Effector memory CD4-positive, alpha-beta T cell (primary cell): ENCODE measurements at places on chromosomes 13 and 19.

- no peak for DNase-seq
Observed at GRCh38 chr19:35369522-35369921, 1.3 kb upstream of the GPR42 start.

- no peak for DNase-seq
Observed at GRCh38 chr13:95540888-95541287, 11.6 kb upstream of the CLDN10 start.

- no peak for DNase-seq
Observed at GRCh38 chr19:31220540-31220939, 128.7 kb downstream of the TSHZ3 start.

- no peak for DNase-seq
Observed at GRCh38 chr19:20662421-20663105, 1.2 kb upstream of the ZNF626 start.

DNA sequence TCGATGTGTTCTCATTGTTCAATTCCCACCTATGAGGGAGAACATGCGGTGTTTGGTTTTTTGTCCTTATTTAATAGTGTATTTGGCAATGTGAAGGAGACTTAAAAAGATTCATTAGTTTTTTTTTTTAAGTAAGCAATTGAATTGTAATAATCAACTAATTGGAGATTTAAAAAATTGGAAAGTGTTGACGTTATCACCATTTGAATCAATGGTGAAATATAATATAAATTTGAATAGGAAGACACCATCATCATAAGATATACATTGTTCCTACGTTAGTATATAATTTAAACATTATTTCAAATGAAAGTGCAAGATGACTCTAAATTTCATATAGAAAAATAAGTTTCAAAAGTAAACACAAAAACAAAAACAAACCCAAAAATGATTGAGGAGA is 2858.1 kb upstream of the PCDH20 start:
- DNase-seq = no peak

GRCh38 chr13:25280396-25280795 is 6.9 kb downstream of the MTMR6 start:
- DNase-seq = no peak

GRCh38 chr13:31982540-31982939 is 49.0 kb upstream of the FRY start:
- no peak for DNase-seq

DNA sequence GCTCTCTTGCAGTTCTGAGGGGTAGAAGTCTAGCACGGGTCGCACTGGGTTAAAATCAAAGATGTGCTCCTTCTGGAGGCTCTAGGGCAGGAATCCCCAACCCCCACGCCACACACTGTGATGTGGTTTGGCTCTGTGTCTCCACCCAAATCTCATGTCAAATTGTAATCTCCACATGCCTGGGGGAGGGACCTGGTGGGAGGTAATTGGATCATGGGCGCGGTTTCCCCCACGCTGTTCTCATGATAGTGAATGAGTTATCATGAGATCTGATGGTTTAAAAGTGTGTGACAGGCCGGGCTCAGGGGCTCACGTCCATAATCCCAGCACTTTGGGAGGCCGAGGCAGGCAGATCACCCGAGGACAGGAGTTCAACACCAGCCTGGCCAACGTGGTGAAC is 26.6 kb upstream of the CALM3 start:
- no peak for DNase-seq

DNA sequence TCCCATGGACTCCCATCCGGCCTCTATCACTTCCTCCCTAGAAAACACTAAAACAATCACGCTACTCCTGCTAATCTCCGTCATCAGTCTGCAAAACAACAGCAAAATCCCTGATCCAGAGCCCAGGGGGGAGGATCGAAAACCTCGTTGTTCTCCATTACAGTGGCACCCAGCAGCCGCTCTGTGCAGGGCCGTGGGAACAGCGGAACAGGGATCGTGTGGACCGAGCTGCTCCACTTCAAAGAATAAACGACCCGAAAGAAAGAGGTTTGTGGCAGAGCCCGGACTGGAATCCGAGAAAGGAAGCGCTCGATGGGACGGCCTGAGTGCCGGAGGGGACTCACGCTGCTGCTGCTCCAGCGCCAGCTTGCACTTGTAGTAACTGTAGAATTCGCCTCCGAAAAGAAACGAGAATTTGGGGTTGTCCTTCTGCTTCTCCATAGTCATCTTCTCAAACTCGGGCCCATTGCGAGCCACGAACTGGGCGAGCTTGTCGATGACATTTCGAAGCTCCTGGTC is 652 bp downstream of the CHERP start:
- DNase-seq = no peak

DNA sequence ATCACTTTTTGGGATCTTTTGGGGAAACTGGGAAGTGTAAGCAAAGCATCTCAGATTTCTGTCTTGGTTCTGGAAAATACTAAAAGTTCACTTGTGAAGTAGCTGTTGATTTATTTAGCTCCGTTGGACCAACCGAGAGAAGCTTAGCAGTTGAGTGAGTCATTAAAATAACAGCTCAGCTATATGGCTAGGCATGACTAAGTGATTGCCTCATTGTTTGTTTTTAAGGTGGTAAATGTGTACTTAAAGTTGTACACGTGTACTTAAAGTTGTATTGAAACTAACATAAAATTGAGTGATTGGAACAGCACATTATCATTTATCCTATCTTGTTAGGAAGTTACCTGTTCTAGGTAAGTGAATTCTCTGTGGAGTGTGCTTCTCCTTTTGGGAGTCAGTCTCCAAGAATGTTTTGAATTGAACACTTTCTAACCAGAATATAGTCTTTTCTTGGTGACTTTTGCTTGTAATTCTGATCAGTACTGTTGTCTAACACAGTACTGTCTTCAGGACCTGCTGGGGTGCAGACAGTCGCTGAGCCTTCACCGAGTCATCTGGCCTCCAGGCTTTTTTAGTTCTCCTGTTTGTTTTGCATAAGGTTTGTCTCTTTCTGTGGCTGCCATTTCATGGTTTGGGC is 2.9 kb upstream of the DCUN1D2 start:
- no peak for DNase-seq

GRCh38 chr13:110005563-110005962 is 219.2 kb upstream of the IRS2 start:
- no peak for DNase-seq

GRCh38 chr19:29376855-29377354 is 148.9 kb upstream of the VSTM2B start:
- DNase-seq = no peak

DNA sequence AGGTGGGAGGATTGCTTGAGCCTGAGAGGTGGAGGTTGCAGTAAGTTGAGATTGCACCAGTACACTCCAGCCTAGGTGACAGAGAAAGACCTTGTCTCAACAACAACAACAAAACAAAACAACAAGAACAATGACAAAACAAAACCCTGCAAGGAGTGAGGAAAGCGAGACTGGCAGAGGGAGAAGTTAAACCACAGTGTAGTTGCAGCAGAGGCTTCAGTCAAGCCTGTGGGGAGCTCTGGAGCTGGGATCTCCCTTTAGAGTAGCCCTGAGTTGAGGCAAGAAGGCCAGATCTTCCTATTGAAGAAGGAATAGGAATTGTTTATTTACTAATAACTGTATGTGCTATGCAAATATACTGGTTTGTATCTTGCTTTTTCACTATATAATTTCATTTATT is 25.3 kb upstream of the RNASEH2B start:
- DNase-seq = no peak

- no peak for DNase-seq
Observed at GRCh38 chr13:23436680-23437079, 3.2 kb upstream of the SACS start.

DNA sequence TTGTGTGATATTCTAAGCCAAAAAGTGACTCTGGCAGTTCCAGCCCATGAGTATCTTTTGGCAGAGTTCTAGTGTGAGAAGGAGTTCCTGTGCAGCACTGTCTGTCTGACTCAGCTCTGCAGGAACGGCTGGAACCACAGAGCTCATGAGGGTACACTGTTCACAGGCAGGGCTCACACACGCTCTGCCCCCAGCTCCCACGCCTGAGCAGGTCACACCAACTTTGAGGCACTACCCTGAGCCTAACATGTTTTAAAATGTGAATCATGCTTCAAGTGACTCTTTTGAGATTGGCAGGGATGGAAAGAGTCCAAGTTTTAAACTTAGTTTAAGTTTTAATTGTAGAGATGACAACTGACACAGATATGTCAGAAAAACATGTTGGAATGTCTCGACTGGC is 1203.3 kb downstream of the UQCRFS1 start:
- DNase-seq = no peak

DNA sequence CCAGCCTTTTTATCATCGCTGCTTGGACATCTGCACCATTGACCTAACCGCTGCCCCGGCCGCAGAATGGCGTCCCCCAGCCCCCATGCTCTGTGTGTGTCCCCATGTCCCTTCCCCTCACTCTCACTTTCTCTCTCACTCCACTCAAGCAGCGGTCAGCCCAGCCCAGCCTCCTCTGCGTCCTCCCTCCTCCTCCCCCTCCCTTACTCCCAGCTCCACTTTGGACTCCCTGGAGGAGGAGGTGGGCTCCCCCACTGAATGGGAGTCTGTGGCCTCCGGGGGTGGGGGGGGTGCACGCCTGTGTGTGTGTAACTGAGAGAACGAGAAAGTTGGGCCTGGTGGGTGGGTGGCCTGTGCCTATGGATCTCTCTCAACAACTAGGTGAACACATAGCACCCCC is 2.2 kb downstream of the MAP2K7 start:
- no peak for DNase-seq

- DNase-seq = no peak
Observed at GRCh38 chr19:30119180-30119908, 177.3 kb downstream of the URI1 start.

- peak; percentile 91 for DNase-seq
Observed at GRCh38 chr19:35740423-35741202, 1.6 kb downstream of the IGFLR1 start.

DNA sequence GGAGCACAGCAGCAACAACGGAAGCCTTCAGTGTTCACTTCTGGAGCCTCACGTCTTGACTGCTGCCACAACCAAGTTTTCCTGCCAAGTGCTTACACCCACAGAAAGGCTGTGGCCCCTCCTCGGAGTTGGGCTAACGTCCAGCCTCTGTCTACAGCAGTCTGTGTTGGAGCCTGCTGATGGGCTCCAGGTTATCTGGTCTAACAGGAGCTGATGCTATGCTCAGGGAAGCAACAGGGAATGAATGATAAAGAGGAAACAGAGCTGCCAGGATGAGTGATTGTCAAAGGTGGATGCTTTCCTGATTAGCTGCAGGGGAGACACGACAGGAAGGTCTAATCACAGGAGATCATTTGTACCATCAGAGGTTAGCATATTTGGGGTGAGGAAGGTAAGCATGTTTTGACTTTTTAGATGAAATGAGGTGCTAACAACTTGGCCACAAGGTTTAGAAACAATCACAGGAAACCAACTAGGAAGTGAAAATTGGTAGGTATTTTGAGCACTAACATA is 53.8 kb upstream of the RCBTB2 start:
- DNase-seq = no peak

DNA sequence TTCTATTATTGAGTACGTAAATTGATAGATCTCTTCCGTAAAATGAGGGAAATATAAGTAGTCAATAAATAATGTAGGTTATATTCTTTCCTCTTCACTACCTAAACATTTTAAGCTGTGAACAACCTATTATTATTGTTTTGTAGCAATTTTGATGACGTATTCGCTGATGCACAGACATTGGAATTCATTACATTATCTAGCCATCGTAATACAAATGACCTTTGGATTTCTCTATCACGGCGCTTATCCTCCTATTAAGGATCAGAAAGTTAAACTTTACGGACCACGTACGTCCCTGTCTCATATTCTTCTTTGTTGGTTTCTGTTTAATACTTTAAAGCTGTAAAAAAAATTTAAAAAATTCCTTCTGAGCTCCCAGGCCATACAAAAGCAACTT is 264.9 kb downstream of the ITGBL1 start:
- DNase-seq = no peak

DNA sequence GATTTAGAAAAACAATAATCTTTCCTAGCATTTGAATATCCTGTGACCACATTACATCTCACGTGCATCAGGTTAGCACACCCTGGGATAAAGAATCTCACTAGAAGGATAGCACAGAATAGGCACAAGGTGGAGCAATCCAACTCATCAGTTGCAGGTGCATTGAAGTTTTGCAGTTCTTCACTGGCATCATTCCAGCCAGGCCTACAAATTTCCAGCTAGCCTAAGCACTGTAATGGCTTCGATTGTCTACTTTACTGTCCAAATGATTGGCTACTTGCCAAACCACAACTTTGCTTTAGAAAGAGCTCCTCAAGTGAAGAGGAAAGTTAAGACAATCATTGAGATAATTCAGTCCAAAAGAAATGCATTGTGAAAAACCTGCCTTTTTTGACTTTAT is 89.5 kb downstream of the SPRY2 start:
- no peak for DNase-seq

DNA sequence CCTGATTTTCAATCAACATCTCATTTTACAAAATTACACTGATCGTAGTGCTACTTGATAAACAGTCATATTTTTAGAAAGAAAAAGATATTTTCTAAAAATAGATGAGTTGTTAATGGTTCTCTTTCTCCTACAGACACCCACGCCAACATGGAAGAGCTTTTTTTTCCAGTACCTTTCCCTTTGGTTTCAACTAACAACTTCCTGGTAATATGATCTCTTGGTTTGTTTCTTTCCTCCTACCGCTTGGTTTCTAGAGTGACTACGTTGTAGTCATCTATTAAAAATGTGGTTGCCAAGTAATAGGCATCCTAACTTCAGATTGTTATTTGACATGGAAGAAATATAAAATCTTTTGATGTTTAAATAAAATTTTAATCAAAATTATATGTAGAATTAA is 189.0 kb downstream of the LACC1 start:
- DNase-seq = no peak

DNA sequence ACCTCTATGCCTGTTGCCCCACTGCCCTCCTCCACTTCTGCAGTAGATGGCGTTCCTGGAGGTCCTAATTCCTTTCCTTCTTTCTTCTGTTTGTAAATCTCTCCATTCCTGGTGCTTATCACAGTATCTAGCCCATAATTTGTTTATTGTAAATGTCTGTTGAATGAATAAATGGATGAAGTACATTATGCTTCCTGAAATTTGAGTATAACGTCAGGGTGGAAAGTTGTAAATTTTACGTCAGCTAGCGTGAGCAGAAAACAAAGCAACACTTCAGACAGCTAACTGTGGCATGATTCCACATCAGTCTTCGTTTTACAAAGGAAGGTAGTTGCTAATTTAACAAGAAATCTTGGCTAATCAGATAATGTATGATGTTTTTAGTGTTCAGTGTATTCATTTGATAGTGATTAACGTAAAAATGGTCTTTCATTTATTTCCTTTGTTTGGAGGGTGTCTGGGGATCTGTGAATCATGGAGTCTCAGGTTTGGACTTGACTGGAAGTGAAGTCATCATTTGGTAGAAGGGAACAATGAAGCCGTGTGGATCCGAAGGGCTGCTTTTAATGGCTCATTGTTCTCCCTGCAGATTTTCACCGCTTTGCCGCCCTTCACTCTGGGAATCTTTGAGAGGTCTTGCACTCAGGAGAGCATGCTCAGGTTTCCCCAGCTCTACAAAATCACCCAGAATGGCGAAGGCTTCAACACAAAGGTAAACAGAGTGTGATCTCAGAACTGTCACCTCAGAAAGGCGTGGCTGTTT is 215.1 kb downstream of the SHISA2 start:
- DNase-seq = no peak

- peak; percentile 91 for DNase-seq
Observed at GRCh38 chr19:45467456-45468158, at the start of gene FOSB. FOSB (plus strand) TSS chr19:45467996; CDS start chr19:45468587, 591 bp downstream.

GRCh38 chr13:27797228-27797624 is 4.9 kb downstream of the GSX1 start:
- DNase-seq = no peak
